ENCODE measurements at places on chromosomes 4 and X.

- H3K36me3 ChIP-seq, result no peaks in the 10 kb centered on the region
- no peaks in the 10 kb centered on the region for H3K27me3 ChIP-seq
- DNase-seq, result no peak
- H3K4me1 ChIP-seq, result no peaks in the 10 kb centered on the region
- H3K27ac ChIP-seq, result no peak overlapping the region
- no peak overlapping the region for H3K4me3 ChIP-seq
Observed at GRCh38 chr4:89610236-89610635, 226.7 kb downstream of the SNCA start.

- no peak overlapping the region for H3K27ac ChIP-seq
- peak overlapping the region; percentile 59 for H3K4me3 ChIP-seq
- H3K4me1 ChIP-seq, result peaks cover 5% of the 10 kb centered on the region
- H3K27me3 ChIP-seq, result no peaks in the 10 kb centered on the region
- no peak for DNase-seq
Observed at GRCh38 chrX:40145923-40146261, 48.1 kb upstream of the BCOR start.

DNA sequence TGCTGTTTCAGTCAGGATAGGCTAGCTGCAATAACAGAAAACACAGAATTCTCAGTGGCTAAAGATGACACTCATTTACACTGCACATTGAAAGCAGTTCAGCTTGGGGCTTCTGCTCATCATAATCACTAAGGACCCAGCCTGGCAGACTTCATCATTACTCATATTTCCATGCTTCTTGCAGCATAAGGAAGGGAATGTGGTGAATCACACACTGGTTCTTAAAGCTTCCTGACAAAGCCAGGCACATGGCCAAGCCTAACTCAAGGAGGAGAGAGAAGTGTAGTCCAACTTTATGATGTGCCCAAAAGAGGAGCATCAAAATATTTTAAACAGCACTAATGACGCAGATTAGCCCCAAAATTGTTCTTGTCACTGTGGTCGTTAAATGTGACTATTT is 186.5 kb downstream of the BANK1 start:
- H3K27ac ChIP-seq, result peak overlapping the region; percentile 38
- no peak for DNase-seq
- no peak overlapping the region for H3K4me3 ChIP-seq

GRCh38 chr4:25955705-25956104 is 41.7 kb downstream of the SMIM20 start:
- H3K36me3 ChIP-seq, result no peaks in the 10 kb centered on the region
- DNase-seq, result no peak
- H3K4me1 ChIP-seq, result peaks cover 3% of the 10 kb centered on the region
- H3K27ac ChIP-seq, result no peak overlapping the region
- H3K4me3 ChIP-seq, result no peak overlapping the region

GRCh38 chr4:87423317-87424098 is 1.1 kb downstream of the NUDT9 start:
- H3K27ac ChIP-seq, result peak overlapping the region; percentile 93
- peaks cover 10% of the 10 kb centered on the region for H3K4me1 ChIP-seq
- no peak for DNase-seq
- no peaks in the 10 kb centered on the region for H3K36me3 ChIP-seq

GRCh38 chr4:17288151-17288550 is 223.7 kb downstream of the QDPR start:
- H3K27ac ChIP-seq, result no peak overlapping the region
- H3K4me3 ChIP-seq, result no peak overlapping the region
- DNase-seq, result no peak
- H3K4me1 ChIP-seq, result no peaks in the 10 kb centered on the region
- peaks cover 5% of the 10 kb centered on the region for H3K27me3 ChIP-seq

GRCh38 chrX:3577551-3577950 is 135.9 kb downstream of the PRKX start:
- peaks cover 10% of the 10 kb centered on the region for H3K36me3 ChIP-seq
- DNase-seq, result no peak
- no peaks in the 10 kb centered on the region for H3K27me3 ChIP-seq
- H3K27ac ChIP-seq, result no peak overlapping the region
- no peak overlapping the region for H3K4me3 ChIP-seq
- no peaks in the 10 kb centered on the region for H3K4me1 ChIP-seq

DNA sequence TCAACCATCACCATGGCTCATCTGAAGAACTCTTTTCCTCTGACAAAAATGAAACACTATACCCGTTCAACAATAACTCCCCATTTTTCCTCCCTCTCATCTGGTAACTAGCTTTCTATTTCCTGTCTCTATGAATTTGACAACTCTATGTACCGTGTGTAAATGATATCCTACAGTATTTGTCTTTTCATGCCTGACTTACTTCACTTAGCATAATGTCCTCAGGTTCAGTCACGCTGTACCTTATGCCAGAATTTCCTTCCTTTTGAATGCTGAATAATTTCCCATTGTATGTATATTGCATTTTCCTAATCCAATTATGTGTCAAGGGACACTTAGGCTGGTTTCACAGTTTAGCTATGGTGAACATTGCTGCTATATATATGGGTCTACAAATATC is 18.2 kb downstream of the MAGEA9 start:
- H3K4me1 ChIP-seq, result peaks cover 14% of the 10 kb centered on the region
- no peak overlapping the region for H3K27ac ChIP-seq
- no peaks in the 10 kb centered on the region for H3K36me3 ChIP-seq
- H3K27me3 ChIP-seq, result no peaks in the 10 kb centered on the region
- no peak for DNase-seq

DNA sequence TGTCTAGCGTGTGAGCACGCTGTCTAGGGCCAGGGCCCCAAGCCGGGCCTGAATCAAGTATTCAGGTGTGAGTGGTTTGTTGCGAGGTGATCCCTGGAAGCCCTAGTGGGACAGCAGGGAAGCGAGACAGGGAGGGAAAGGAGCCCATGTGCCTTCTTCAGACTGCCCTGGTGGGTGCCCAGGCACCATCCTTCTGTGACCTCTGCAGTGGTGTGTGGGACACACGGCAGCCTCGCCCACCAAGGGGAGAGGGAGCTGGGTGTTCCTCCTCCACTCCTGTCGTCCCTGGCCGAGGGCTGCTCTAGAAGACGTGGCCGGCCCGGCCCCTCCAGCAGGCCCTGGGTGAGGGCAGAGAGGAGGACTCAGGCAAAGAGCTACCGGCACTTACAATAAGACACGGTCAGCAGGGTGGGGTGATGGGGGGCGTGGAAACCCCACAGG is 47.4 kb downstream of the HTRA3 start:
- H3K27ac ChIP-seq, result no peak overlapping the region
- H3K27me3 ChIP-seq, result peaks cover 6% of the 10 kb centered on the region
- H3K4me1 ChIP-seq, result peaks cover 2% of the 10 kb centered on the region
- DNase-seq, result no peak
- H3K4me3 ChIP-seq, result no peak overlapping the region

GRCh38 chrX:101691835-101692234 is 32.2 kb upstream of the ARMCX2 start:
- no peaks in the 10 kb centered on the region for H3K36me3 ChIP-seq
- no peak for DNase-seq
- H3K27ac ChIP-seq, result no peak overlapping the region
- peaks cover 11% of the 10 kb centered on the region for H3K4me1 ChIP-seq
- H3K4me3 ChIP-seq, result no peak overlapping the region

- no peak overlapping the region for H3K27ac ChIP-seq
- H3K4me1 ChIP-seq, result peaks cover 3% of the 10 kb centered on the region
- no peak for DNase-seq
- peaks cover 3% of the 10 kb centered on the region for H3K27me3 ChIP-seq
Observed at GRCh38 chr4:98771959-98772632, 113.7 kb upstream of the TSPAN5 start.

- no peak for DNase-seq
- no peaks in the 10 kb centered on the region for H3K27me3 ChIP-seq
- peaks cover 22% of the 10 kb centered on the region for H3K36me3 ChIP-seq
- H3K4me3 ChIP-seq, result no peak overlapping the region
- no peak overlapping the region for H3K27ac ChIP-seq
Observed at GRCh38 chr4:52950226-52950625, 88.1 kb downstream of the RASL11B start.

GRCh38 chr4:113602646-113603228 is 158.8 kb downstream of the CAMK2D start:
- no peaks in the 10 kb centered on the region for H3K27me3 ChIP-seq
- peaks cover 28% of the 10 kb centered on the region for H3K36me3 ChIP-seq
- no peak overlapping the region for H3K4me3 ChIP-seq
- peaks cover 30% of the 10 kb centered on the region for H3K4me1 ChIP-seq

DNA sequence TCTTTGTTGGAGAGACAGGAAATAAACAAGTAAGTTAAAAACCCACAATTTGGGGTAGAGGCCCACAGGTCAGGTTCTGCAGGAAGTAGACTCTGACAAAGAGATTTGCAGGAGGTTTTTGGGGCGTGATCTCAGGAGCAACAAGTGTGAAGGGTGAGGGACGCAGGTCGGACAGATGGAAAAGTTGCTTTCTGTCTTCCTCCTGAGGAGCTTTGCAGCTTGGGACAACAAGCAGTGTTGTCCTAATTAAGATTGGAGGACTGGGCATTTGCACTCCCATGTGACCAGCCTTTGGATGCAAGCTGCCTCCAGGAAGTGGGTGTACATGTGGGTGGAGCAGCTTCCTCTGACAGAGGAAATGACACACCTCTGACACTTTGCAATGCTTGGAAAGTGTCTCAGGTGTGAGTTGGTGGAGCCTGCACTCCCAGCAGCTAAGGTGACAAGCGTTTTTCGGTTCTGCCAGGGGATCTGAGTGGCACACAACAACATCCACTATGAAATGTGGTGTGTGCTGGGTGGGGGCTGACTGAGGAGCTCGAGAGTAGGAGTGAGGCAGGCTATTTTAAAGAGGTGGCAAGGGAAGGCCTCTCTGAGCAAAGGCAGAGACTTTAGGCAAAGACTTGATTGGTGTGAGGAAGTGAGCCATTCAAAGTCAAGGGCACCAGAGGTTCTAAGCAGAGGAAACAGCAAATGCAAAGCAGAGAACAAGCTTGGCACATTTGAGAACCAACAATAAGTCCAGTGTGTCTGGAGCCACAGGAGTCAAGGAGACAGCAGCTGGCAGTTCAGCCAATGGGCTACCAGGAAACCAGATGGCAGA is 339.8 kb upstream of the GATB start:
- peaks cover 25% of the 10 kb centered on the region for H3K4me1 ChIP-seq
- DNase-seq, result no peak
- no peaks in the 10 kb centered on the region for H3K36me3 ChIP-seq
- peak overlapping the region; percentile 63 for H3K4me3 ChIP-seq
- peak overlapping the region; percentile 81 for H3K27ac ChIP-seq

Data from memory B cell (primary cell).